Suppressor macrophage treated with lipopolysaccharide for 1 hour (primary cell): ENCODE measurements at places on chromosomes 11 and 22.
A peak's percentile ranks its signal among the peaks of the same experiment; 100 is the strongest.

DNA sequence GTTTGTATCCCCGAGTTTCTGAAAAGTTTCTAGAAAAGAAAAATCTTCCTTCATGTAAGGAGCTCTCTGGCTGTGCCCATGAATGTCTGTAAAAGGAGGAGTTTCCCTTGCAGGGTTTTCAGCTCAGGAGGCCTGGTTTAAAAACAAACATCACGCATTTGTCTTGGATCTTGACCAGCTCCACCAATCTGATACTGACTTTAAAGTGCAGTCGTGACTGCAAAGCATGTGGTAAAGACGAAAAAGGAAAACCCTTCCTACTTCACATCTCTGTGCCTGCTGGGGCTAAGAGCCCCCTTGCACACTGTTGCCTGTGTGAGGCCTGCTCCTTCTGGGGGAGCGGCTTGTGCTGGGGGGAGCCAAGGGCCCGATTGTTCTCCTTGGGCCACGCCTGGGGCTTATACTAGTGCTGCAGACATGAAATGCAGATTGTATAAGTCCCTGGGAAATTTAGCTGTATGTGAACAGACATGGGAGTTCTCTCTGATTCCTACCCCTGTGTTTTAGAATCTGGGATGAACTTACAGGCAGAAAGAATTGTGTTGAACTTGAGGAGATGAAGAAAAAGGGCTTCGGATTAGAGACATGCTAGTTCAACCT lies 62.1 kb downstream of the ADAMTS15 start:
- no peak for DNase-seq

GRCh38 chr11:117145393-117145761 lies 1.3 kb downstream of the PAFAH1B2 start:
- DNase-seq, result peak; percentile 47

GRCh38 chr11:129402206-129403171 lies 26.8 kb downstream of the BARX2 start:
- no peak for DNase-seq

GRCh38 chr22:46055181-46055875 lies 78.4 kb upstream of the WNT7B start:
- DNase-seq, result no peak

- no peak for DNase-seq
Measured at GRCh38 chr11:83139310-83139709, 17.6 kb upstream of the PCF11 start.

DNA sequence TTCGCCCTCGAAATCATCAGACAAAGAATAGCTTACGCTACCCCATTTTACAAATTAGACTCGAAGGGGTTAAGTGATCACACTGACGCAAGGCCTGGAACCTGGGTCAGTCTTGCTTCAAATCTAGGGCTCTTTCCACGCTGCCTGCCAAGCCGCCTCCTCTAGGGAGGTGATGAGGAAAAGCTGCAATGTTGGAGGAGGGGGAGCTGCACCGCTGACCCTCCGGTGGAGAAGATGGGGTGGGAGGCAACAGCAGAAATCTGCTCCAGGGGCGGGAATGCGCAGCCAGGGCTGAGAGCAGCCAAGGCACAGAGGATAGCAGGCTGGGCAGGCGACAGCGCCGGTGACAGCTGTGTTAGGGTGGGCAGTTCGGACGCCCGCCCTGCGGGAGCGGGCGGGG lies 595 bp downstream of the SYVN1 start:
- DNase-seq, result peak; percentile 14

DNA sequence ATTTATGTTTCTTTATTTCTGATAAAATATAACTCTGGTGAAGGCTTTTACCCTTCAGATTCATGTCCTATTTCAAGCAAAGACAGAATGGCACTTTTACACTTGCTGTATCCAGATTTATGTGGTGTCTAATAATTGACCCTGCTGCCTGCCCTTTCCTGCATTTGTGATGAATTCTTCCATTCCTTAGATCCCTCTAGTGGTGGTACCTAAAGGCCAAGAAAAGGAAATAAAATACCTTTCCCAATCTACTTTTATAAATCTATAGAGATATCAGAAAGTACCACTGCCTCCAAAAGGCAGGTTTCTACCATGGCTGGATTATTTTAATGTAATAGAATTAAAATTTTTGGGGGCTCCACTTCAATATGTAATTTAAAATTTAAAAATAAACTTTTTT lies 34.2 kb downstream of the CCDC81 start:
- no peak for DNase-seq

GRCh38 chr11:109606256-109606655 lies 184.3 kb downstream of the C11orf87 start:
- DNase-seq, result no peak

- no peak for DNase-seq
Measured at GRCh38 chr22:44500599-44500998, 2.6 kb upstream of the RTL6 start.

GRCh38 chr22:20582171-20582511 lies 74.7 kb downstream of the MED15 start:
- DNase-seq, result no peak

DNA sequence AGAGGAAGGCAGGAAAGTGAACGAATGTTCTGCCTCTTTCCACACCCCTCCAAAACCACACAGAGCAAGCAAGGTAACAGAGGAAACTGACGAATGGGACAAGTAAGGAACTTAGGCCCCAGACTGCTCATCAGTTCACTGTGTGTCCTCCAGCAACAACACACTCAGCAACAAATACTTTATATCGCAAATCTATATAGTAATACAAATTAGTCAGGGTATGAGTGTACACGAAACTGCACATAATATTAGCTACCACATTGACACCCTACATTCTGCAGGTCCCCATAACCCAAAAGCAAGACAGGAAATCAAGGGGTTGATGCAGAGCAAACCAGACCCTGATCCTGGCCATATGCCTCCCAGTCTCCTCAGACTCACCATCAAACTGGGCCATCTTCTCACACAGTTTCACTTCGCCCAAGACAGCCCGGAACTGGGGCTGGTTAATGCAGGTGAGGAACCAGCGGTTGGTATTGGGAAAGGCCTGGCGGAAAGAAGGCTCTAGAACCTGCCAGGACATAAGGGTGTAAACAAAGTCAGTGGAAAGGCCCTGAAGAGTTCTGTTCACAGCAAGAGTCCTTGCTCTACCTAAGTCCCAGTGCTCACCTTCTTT lies 6.6 kb downstream of the EEF1G start:
- no peak for DNase-seq

GRCh38 chr11:128701086-128701485 lies 7.2 kb downstream of the FLI1 start:
- DNase-seq, result peak; percentile 67

DNA sequence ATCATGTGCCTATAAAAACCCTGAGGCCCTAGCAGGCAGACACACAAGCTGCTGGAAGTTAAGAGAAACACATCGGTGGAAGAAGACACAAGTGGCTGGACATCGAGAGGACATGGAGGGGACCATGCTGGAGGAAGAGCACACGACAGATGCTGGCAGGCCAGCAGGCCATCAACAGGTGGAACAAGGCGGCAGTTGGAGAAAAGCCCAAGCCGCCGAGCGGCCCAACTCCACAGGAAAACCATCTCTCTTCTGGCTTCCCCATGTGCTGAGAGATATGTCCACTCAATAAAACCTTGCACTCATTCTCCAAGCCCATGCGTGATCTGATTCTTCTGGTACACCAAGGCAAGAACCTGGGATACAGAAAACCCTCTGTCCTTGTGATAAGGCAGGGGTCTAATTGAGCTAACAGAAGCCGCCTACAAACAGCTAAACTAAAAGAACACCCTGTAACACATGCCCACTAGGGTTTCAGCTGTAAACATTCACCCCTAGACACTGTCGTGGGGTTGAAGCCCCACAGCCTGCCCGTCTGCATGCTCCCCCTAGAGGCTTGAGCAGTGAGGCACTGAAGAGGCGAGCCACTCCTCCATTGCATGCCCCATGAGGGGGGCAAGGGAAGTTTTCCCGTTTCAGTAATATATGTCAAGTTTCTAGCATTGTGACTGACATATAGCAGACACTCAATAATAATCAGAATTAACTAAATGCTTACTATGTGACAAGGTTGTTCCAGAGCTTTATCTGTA lies 39.0 kb upstream of the MMP20 start:
- DNase-seq, result peak; percentile 20

- no peak for DNase-seq
Measured at GRCh38 chr22:19823191-19823901, 31.3 kb downstream of the GNB1L start.
